ENCODE measurements at places on chromosomes 12 and 14.

DNA sequence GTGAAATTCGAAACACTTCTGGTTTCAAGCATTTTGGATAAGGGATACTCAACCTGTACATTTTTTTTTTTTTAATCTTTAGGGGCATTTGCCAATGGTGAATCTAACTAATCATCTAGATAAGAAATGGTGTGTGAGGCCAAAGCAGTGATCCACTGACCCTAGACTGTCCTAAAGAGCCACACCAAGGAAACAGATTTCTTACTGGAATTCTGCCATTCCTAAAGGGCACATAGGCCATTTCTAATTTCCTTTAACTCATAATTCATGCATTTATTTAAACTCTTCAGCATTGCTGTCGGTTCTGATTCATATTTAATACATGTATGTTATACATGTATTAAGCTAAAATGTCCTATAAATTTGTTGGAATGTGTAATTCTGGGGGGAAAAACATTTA lies 47.2 kb downstream of the FRS2 start:
- DNase-seq: no peak

DNA sequence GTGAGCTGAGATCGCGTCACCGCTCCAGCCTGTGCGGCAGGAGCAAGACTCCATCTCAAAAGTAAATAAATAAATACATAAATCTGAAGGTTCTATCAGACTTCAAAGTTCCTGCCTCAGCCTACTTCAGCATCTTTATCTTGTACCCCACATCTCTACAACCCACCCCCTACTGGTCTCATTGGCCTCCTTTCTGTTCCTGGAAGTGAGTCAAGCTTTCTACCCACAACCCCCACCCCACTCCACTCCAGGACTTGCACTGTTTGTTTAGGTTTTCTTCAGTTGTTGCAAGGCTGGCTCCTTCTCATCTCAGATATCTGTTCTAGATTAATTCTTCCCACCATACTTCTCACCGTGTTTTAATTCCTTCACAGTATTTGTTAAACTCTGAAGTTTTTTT lies 714 bp upstream of the PSMC6 start:
- DNase-seq: peak; percentile 53

- DNase-seq: no peak
These were observed 9.5 kb downstream of the LRRC43 start for GRCh38 chr12:122192441-122192840.

- DNase-seq: no peak
These were observed 257.9 kb upstream of the TMEM132C start for GRCh38 chr12:128009108-128009507.

DNA sequence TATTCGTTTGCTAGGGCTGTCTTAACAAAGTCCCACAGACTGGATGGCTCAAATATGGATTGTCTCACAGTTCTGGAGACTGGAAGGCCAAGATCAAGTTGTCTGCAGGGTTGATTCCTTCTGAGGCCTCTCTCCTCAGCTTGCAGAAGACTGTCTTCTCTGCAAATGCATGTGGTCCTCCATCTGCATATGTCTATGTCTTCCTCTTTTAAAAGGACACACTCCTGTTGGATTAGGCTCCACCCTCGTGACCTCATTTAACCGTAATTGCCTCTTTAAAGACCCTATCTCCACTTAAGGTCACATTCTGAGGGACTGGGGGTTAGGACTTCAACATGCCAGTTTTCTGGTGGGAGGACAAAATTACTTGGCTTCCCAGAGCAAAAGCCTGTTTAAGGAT lies 123.3 kb downstream of the SLC38A6 start:
- DNase-seq: no peak

DNA sequence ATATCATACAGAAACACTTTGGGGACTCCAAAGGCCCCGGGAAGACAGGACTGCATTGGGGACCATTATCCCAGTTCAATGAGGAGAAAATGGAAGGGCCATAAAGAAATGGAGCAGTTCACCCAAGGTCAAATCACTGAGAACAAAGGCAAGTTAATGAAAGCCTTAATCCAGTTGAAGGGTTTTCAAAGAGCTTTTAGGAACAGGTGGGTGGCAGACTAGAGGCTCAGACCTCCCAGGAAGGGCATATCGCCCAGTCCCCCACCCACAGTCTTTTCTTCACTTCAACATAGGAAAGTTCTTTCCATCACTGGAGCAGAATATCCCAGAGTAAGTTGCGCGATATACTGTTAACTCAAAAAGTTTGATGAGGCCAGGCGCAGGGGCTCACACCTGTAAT lies 136.1 kb upstream of the CCND2 start:
- no peak for DNase-seq

- no peak for DNase-seq
These were observed 321.4 kb upstream of the SEL1L start for GRCh38 chr14:81855007-81855406.

Measured in activated naive CD4-positive, alpha-beta T cell treated with Interleukin-2 at 50 U/mL for 16 hours (primary cell).